Tongue (tissue), 3 donors: ENCODE measurements at places on chromosomes 5 and 9. TPM values are rescaled to one million over a fixed set of nuclear protein-coding genes. Genes with fewer than 3 reads are reported as not detected.
A peak's percentile ranks its signal among the peaks of the same experiment; 100 is the strongest.

DNA sequence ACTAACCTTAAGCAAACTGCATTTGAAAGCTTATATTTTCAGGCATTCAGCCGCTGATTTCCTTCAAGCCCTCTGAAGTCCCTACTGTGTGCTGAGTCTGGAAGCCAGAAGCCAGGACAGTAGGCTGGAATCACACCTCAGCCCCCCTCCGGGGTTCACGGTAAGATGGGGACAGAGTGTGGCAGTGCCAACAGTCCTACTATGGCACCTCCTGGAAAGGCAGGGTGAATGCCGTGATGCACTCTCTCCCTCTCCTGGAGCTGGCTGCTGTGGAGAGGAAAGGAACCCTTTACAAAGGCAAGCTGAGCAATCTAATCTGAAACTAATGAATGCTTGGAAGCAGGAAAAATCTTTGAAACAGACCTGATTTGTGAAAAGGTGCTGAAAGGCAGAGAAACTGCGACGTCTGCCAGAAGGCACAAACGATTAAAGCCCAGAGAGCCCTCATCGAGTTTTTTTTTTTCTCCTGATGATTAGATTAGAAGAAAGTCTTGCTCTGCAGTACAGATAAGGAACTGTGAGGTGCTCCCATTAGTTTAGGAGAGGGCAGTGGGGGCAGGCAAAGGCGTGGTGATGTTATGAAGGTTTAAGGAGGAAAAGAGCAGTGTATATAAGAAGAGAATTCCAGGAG lies 21.0 kb downstream of the ANKH start:
- DNase-seq: no peak

GRCh38 chr9:34502891-34503290 lies 19.9 kb downstream of the ENHO start:
- DNase-seq: no peak

- DNase-seq: no peak
Measured at GRCh38 chr9:127131871-127132270, 9.4 kb upstream of the ANGPTL2 start.

DNA sequence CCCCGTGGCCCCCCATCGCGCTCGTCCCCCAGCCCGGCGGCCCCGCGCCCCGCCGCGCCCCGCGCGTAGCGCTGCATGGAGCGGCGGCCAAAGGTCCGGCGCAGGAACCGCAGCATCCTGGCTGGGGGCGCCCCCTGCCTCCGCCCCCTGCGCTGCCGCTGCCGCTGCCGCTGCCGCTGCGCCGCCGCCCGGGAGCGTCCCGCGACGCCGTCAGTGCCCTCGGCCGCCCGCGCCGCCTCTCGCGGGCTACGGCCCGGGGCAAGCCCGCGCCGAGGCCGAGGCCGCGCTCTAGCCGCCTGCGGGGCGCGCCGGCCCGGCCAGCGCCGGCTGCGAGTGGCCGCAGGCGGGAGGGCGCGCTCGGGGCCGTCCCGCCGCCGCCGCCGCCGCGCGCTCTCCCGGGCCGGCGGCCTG lies 523 bp downstream of the EPB41L4B start:
- DNase-seq: peak; percentile 43

GRCh38 chr5:31225118-31225517 lies 31.6 kb downstream of the CDH6 start:
- no peak for DNase-seq

DNA sequence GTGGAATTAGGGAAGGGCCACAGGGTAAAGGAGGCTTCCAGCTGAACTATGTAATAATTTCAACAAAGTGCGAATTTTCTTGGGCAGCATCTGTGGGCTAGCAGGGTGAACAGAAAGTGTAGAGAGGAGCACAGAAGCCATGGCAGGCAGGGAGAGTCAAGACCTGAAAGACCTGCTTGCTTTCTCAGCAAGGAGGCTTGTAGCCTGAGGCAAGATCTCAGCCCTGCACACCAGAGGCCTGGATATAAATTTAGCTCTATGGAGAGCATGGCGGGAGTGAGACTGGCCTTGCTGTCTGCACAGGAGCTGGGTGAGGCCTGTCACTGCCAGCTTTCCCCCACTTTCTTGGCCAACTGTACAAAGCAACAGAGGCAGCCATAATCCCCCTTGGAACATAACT lies 32.1 kb upstream of the SH3TC2 start:
- no peak for DNase-seq

GRCh38 chr9:124495126-124496074 lies 11.8 kb downstream of the NR5A1 start:
- DNase-seq: no peak

GRCh38 chr9:130938184-130938651 lies 829 bp downstream of the FIBCD1 start:
- no peak for DNase-seq

- DNase-seq: no peak
Measured at GRCh38 chr5:177432143-177432838, 5.8 kb downstream of the GRK6 start.

DNA sequence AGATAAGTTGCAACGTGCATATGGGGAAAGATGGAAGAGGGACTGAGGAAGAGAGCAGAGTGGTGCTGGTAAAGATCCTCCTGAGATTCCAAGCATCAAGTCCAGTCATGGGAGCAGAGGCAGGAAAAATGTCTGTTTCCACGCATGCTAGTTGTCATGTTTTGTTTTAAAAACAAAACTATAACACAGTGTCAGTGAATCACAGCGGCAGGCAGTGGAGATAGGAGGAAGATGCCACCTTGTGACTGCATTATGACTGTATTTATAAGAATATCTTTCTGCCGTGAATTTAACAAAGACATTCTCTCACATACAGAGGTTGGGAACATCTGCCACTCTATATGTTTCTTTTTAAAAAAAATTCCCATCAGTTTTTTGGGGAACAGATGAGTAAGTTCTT lies 3.7 kb upstream of the SVEP1 start:
- no peak for DNase-seq

GRCh38 chr9:104850786-104851545 lies 77.0 kb downstream of the ABCA1 start:
- DNase-seq: no peak

FOXD4L5 gene
- not detected for total RNA-seq

ALDOB gene
- not detected for total RNA-seq
